ENCODE measurements at places on chromosomes 5 and 9. TPM values are rescaled to one million over a fixed set of nuclear protein-coding genes. Genes with fewer than 3 reads are reported as not detected.
A peak's percentile ranks its signal among the peaks of the same experiment; 100 is the strongest.

ENTREP1 gene
- polyA plus RNA-seq, result 5.0 TPM

PCDHGA11 gene
- 5.1 TPM for polyA plus RNA-seq

SLC6A7 gene
- polyA plus RNA-seq, result 0.12 TPM

LCP2 gene
- 3.9 TPM for polyA plus RNA-seq

GOLGA2 gene
- 92.5 TPM for polyA plus RNA-seq

SLCO6A1 gene
- not detected for polyA plus RNA-seq

CDKN2A gene
- polyA plus RNA-seq, result 0.35 TPM

INSL6 gene
- 0.60 TPM for polyA plus RNA-seq

DNA sequence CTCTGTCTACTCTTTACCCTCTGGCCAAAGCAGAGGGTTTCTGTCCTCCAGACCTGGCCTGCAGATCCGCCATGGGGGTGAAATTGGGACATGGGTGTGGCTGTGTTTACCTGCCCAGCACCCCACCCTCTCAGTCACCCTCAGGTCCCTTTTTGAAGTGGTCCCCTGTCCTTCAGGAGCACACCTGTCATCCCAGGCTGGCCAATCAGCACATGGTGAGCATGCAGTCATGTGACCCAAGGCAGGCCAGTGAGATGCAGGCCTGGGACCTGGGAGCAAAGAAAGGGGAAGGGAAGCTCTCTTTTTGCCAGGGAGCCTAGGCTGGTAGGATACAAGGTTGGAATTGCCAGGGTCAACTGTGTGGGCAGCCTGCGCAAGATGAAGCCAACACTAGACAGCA, 28.3 kb upstream of the IER5L start:
- no peak for DNase-seq

GRCh38 chr5:149288436-149288835, 16.8 kb downstream of the AFAP1L1 start:
- DNase-seq, result no peak

GRCh38 chr5:125125031-125125823, 378.8 kb upstream of the ZNF608 start:
- DNase-seq, result no peak

DNA sequence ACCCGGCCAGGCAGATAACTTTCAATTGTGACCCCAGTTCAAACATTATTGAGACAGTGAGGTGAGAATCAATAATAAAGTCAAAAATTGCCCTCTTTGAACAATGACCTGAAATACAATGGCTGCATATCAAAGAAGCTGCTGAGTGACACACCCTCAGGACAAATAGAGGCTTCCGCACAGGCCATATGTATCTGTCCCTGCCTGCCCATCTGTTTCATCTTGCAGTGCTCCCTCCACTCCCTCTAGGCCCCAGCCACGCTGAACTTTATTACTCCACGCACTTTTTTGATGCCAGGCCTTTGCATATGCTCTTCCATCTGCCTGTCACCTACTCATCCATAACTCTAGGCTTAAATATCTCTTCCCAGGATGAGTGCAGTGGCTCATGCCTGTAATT, 15.9 kb upstream of the PFDN1 start:
- DNase-seq, result no peak

- DNase-seq, result no peak
Measured at GRCh38 chr5:90921418-90921973, 362.9 kb downstream of the ADGRV1 start.

- no peak for DNase-seq
Measured at GRCh38 chr5:141840280-141840812, 37.9 kb downstream of the PCDH1 start.

DNA sequence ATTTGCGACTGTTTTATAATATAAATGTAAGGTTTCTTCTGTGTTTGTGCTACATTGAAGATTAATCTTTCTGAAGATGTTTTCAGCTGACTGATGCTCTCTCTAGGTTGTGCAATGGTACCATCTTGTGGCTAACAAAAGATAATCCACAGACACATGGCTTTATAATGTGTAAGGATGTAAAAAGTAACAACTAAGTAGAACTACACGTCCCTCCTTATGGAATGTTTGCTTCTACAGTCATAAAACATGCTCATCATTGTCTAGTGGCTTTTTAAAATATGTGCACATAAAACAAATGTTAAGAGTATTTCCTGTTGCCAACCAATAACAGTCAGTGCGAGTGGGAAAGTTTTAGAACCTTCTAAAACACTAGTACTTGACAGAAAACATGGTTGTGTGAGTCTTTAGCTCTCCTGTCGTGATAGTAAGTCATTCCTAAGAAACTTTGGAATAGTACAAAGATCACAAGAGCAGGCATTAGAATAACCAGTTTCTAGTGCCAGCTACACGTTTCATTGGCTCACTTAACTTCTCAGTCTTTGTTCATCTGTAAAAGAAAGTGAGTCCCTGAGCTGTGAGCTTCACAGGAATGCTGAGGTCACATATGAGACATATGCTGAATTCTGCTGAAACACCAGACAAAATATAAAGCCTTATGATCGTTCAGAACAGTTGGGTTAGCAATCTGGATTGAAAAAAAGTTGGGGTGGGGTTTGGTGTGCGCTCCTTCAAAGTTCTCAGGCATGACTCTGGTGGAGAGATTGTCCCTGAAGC, 75.7 kb upstream of the GLIS3 start:
- DNase-seq, result peak; percentile 31

DNA sequence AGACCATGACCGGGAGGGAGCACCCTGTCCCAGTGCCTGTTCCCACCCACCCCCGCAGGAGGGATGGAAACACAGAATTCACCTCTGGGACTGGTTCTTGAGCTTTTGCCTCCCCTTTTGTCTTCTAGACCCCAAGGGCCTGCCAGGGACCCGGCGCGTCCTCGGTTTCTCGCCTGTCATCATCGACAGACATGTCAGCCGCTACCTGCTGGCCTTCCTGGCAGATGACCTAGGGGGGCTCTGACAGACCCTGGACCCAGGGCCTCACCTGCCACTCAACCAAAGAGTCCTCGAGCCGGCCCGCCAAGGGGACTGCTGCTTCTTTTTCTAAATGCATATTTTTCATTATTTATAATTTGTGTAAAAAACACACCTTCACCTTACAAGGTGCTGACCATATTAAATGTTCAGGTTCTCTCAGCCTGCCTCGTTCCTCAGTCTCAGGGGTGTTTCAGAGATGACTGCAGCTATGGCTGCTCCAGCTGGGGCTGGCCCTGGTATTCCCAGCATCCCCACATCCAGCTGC, 16.9 kb downstream of the CARD19 start:
- no peak for DNase-seq

DNA sequence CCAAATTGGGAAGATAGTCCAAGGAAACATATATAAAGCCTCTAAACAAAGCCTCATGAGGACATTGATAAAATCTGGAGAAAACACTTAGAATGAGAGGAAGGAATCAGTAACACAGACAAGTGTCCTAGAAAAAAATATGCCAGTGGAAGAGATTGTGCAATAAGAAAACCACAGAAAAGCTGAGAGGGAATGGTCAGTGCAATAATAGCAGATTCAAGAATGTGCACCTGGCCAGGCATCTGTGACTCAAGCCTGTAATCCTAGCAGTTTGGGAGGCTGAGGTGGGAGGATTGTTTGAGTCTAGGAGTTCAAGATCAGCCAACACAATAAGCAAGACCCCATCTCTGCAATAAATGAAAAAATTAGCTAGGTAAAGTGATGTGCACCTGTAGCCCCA, 691.2 kb upstream of the CDH6 start:
- no peak for DNase-seq

- no peak for DNase-seq
Measured at GRCh38 chr5:74184649-74185048, 455.9 kb downstream of the ENC1 start.
